ENCODE measurements at places on chromosomes 1 and 21. TPM values are rescaled to one million over a fixed set of nuclear protein-coding genes. Genes with fewer than 3 reads are reported as not detected.

DNA sequence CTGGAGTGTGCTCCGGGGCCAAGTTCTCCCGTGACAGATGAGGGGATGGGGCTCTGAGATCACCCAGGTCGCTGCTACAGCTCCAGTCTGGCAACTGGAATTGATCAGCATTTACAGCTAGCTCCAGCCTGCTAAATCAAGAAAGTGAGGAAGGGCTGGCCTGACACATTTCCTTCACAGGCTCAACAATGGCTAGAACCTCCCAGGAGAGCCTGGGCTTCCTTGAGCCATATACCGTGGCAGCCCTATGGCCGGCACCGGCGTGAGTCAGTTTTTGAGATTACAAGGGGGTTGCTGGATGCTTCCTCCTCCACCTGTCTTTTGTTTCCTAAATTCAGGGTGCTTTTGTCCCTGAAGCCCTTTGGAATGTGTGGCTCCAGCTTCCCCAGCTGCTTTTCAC is 104.2 kb downstream of the ETS2 start:
- no peak for DNase-seq

- no peak for DNase-seq
These were observed 13.4 kb upstream of the NRIP1 start for GRCh38 chr21:15078180-15078579.

GRCh38 chr1:46595127-46595526 is 8.9 kb downstream of the MKNK1 start:
- no peak for DNase-seq

- no peak for DNase-seq
These were observed 30.2 kb upstream of the DUSP10 start for GRCh38 chr1:221772117-221772516.

GRCh38 chr1:69413129-69413528 is 154.6 kb upstream of the LRRC7 start:
- no peak for DNase-seq

DNA sequence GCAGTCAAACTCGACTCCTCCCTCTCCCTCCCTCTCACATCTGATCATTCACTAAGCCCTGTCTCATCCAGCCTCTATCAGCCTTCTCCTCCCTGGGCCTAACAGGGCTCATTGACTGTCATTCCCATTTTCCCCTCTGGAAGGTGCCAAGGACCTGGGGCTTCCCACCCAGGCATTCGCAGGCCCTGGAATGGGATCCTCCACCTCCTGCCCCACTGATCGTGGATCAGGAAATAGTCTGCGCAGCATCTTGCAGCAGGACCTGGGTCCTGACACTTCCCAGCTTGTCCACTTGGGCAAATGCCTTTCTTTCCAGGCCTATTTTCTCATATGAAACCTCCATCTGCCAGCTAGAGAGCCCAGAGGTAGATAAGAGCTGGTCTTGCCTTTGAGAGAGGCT is 71.2 kb upstream of the ZC3H12A start:
- no peak for DNase-seq

DNA sequence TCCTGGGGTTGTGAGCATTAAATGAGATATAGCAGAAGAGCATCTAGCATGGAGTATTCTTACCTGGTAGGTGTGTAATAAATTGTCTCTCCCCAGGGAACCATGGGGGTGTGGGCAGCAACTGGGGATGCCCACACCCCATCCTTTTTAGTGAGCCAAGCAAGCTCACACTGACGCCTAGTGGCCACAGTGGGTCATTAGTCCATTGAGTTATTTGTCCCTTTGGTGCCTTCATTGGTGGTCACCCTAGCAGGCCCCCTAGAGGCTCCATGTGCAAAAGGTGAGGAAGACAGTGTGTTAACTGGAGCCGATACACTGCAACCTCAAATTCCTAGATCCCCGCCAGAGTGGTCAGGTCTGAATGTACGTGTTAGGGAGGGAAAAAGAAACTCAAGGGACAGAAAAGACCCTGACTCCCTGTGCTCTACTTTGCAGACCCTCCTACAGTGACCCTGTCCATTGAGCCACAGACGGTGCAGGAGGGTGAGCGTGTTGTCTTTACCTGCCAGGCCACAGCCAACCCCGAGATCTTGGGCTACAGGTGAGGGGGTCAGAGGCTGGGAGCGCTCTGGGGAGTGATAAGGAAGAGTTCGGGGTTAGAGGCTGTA is 93.3 kb upstream of the CD1D start:
- no peak for DNase-seq

DNA sequence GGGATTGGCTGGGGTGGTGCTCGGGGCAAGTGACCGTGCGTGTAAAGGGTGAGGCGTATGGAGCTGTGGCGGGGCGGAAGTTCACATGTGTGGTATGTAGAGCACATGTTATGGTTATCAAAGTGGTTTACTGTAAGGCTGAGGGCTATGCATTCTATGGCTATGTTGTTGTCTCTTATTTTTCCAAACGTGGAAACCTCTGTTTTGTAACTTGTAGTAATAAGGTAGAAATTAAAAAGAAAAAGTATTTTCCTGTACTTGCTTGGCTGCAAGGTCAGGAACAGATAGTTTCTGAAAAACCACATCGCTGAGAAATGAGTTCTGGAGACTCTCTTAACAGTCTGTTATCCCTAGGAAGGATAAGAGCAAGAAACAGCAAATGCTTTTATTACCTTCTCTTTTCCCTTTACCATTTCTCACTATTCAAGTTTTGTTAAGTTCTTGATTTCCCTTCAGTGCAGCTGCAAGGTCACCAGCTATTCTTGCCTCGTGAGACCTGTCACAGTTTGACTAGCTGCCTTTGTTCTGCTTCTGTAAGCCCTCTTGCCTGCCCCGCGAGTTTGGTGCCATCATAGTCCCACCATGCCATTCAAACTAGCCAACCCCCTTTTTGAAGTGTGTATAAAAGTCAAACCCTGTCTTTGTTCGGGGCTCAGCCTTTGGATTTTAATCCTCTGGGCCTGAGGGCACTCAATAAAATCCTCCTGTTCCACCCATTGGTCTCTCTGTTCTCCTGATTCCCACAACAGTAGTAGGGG is 9.5 kb downstream of the RNU1-2 start:
- DNase-seq: no peak

- no peak for DNase-seq
These were observed 28.8 kb downstream of the TOR1AIP1 start for GRCh38 chr1:179910934-179911333.

GRCh38 chr1:91733108-91733710 is 152.7 kb downstream of the TGFBR3 start:
- no peak for DNase-seq

DNA sequence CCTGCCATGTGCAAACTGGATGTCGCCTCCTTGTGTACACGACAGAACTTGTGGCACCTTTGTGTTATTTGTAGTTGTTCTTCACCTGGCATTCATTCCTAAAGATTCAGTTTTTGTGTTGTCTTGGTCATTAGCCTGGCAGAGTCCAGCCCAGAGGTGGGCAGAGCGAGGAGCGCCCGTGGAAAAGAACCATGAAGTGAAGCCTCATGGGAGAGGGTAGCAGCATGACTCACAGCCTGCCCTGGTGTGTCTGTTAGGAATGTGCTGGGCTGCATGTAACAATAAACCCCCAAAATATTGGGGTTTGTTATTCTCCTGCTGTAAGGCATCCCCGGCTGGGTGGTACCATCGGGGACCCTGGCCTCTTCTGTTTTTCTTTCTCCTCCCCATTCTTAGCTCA is 124.9 kb upstream of the TMEM51 start:
- no peak for DNase-seq

DNA sequence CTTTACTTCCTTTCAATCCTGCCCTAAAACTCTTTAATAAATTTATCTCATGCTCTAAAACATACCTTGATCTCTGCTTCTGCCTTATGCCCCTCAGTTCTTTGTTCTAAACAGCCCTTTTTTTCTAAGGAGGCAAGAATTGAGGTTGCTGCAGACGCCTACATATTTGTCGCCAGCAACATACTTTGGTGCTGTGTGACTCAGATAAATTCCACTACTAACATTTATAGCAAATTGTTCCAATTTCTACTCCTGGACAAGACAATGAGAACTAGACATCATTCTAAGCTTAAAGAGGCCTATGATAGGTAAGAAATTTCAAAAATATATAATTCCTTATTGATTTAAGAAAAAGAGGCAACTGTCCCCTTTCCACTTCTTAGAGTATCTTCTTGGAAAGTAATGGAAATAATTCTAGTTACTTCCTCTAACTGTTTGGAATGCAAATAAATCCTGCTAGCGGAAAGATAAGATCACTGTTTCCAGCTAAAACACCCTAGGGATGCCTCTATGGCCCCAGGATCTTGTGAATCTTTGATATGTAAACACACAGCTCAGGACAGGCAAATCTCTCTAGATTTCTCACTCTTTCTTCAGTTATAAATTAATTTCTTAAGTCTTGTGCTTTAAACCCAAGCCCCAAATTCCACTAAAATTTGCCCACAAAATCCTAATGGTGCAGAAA is 869.1 kb downstream of the KCNT2 start:
- no peak for DNase-seq

DNA sequence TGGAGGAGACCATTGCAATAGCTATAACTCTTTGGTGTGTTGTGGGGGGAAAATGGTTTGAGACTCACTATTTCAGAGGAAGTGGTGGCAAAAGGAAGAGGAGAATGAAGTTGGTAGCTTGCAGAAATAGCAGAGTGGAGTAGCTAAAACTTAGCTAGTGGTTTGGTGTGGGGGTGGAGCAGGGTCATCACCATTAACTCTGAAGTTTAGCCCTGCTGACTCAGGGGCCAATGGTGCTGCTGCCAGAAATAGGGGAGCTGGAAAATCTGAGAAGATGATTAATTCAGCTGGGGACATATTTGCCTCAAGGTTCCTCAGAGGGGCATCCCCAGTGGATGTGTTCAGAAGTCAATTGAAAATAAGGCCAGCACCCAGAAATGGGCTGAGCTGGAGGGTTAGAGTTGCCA is 65.4 kb downstream of the RUNX1 start:
- DNase-seq: no peak

DNA sequence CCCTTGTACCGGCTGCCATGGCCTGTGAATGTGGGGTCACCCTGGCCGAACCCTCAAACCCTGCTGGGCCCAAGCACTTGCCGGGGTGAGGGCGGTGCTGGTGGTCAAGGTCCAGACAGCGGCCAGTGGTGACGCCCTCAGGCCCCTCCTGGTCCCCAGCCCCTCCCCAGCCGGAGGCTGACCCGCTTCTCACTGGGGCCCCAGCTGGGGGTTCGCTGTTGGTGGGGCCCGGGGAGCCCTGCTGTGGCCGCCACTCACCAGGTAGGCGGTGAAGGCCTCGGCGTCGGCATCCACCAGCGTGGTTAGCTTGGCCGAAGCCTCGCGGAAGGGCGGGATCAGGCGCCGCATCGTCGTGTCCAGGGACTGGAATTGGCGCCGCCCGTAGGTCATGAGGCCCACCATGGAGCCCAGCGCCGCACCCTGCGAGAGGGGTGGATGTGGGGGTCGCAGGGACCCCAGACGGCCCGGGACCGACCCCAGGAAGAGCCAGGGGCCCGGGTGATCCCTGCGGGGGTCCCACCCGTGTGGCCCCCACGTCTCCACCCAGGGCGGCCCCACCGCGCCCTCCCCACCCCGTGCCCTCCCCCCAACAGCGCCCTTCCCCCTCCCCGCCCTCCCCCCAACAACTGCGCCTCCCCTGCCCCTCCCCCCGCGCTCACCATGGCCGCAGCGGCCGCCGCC is 10.1 kb downstream of the FTCD start:
- no peak for DNase-seq

- no peak for DNase-seq
These were observed 349.9 kb downstream of the COL11A1 start for GRCh38 chr1:102758418-102758817.

GRCh38 chr1:98157524-98158313 is 236.9 kb upstream of the DPYD start:
- DNase-seq: no peak

GRCh38 chr1:115556236-115556635 is 85.5 kb upstream of the VANGL1 start:
- DNase-seq: no peak

DNA sequence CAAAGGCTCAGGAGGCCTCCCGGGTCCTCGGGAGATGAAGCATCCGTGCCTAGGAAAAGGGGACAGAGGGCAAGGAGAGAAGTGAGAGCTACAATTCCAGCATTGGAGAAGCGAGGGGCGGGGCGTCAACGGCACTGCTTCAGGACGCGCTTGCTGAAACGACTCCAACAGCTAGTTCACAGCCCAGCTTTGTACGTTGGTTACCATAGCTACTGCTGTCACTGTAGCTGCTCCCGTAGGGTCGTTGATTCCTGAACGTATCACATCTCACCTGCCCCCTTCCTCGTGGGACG is 63.1 kb downstream of the TOR1AIP2 start:
- no peak for DNase-seq

DNA sequence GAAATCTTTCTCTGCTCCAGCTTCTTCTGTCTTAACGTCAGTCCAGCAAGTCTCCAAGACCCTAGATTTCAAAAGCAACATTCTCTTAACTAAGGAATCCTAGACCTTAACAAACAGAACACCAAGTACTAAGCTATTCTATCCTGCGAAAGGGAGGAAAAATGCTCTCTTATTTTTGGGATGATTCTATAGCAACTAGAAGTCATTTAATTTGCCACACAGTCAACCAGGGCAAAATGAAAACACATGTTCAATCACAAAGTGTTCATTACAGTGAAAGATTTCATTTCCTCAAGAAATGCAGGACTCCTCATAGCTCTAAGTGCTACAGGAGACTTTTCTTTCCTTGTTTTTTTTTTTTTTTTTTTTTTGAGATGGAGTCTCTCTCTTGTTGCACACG is 36.2 kb upstream of the DOCK7 start:
- DNase-seq: no peak

DNA sequence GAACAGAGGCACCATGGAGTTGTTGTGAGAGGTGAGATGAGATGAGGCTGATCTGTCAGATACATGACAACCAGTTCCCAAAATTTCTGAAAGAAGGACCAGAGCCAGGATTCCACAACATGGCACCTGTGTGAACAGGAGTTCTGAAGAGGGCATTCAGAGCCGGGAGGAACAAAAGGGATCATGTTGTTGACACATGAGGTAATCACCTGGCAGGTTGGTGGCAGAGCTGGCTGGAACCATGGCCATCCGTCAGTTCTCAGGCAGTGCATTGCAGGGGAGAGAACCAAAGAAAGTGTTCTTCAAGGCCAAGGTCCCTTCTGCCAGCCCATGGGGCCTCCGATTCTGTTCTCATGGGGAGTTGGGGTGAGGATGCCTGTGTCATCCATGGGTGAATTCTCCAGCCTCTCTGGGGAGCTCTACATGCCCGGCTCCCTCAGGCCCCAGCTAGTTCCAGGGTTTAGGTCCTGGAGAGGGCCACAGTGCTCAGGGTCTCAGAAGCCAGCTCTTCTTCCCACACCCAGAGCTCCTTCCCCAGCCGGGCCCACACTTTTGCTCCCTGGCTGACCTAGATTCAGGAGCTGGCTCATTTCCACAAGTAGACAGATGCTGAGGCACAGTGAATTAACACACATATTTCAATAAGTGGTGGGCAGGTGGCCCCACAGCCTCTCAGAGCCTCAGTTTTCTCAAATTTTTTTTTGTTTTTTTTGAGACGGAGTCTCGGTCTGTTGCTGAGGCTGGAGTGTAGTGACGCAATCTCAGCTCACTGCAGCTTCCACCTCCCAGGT is 49.1 kb upstream of the CTPS1 start:
- DNase-seq: no peak

Gene RPTN
- total RNA-seq: not detected

Gene ADAMTSL4
- 0.49 TPM for total RNA-seq

Gene LMOD1
- total RNA-seq: not detected

Gene TPTE
- not detected for total RNA-seq

Gene CD1D
- total RNA-seq: 0.16 TPM

Gene OR10K2
- not detected for total RNA-seq

Gene CD247
- 466 TPM for total RNA-seq

Gene SERPINC1
- not detected for total RNA-seq

Gene GSTM4
- 20.9 TPM for total RNA-seq

Gene HAPLN2
- total RNA-seq: not detected

Gene HES3
- not detected for total RNA-seq
